Muscle of leg (tissue), 16 donors: ENCODE measurements at places on chromosomes 2 and 18. TPM values are rescaled to one million over a fixed set of nuclear protein-coding genes. Genes with fewer than 3 reads are reported as not detected.
A peak's percentile ranks its signal among the peaks of the same experiment; 100 is the strongest.

GRCh38 chr18:75280427-75281280 is 70.1 kb downstream of the TSHZ1 start:
- DNase-seq = no peak
- no peak overlapping the region for H3K4me3 ChIP-seq
- peaks cover 18% of the 10 kb centered on the region for H3K4me1 ChIP-seq
- H3K27ac ChIP-seq = peak overlapping the region; percentile 48
- H3K27me3 ChIP-seq = no peaks in the 10 kb centered on the region

GRCh38 chr2:188338463-188338862 is 46.8 kb downstream of the GULP1 start:
- no peak overlapping the region for H3K4me3 ChIP-seq
- H3K36me3 ChIP-seq = no peaks in the 10 kb centered on the region
- H3K27me3 ChIP-seq = no peaks in the 10 kb centered on the region
- H3K27ac ChIP-seq = no peak overlapping the region
- peaks cover 4% of the 10 kb centered on the region for H3K4me1 ChIP-seq

- no peak overlapping the region for H3K4me3 ChIP-seq
- H3K36me3 ChIP-seq = no peaks in the 10 kb centered on the region
- no peak overlapping the region for H3K27ac ChIP-seq
- no peaks in the 10 kb centered on the region for H3K4me1 ChIP-seq
Observed at GRCh38 chr2:72423756-72424155, 276.1 kb upstream of the CYP26B1 start.

DNA sequence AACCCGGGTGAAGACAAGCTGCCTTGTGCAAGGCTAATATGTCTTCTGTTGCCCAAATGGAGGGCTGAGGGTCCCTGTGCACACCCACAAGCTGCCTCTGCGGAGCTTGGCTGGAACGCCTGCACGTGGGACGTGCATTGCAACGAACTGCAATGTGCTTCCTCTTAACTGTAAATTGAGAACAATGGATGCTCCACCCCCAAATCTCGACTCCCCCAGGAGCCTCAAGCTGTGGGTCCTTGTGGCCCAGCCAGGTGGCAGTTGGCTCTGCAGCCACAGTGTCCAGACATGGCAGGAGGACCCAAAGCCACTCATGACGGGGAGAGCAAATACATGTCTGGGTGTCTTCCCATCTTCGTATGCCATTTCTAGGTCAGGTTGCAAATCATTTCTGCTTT is 90.1 kb downstream of the TWIST2 start:
- DNase-seq = peak; percentile 79
- H3K27ac ChIP-seq = no peak overlapping the region
- H3K27me3 ChIP-seq = peaks cover 7% of the 10 kb centered on the region
- H3K36me3 ChIP-seq = no peaks in the 10 kb centered on the region
- peaks cover 11% of the 10 kb centered on the region for H3K4me1 ChIP-seq

FBXO36 gene
- 2.8 TPM for total RNA-seq
